ENCODE measurements at places on chromosomes 11 and 22. TPM values are rescaled to one million over a fixed set of nuclear protein-coding genes. Genes with fewer than 3 reads are reported as not detected.

DNA sequence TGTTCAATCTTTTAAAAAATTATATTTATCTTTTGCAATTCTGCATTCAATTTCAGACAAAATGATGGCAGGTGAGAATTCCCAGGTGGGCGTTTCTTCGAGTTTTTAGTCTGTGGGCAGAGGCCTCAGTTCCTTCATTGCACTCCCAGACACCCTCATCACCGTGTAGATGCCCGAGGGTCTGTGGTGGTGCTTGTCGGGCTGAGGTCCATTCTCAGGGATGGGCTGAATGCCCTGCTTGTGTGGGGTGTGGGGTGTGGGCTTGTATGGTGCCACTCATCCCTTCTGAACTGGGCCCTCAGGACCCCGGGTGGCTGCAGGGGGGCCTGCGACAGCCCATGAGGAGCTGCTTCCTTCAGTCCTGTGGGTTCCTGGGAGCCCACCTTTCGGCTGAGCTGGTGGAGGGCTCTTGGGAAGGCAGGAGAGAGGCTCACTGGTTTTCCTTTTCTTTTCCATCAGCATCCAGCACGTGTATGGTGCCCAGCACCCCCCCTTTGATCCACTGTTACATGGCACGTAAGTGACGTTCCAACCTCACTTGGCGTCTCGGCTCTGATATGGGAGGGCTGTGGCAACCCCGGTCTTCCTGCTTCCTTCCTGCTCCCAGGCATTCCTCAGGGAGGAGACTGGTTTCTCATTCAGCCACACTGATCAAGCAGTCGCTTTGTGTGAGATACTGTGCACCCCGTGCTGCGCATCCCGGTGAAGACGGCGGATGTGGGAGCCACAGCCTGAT, 29.8 kb downstream of the TBC1D22A start:
- DNase-seq: no peak

- DNase-seq: peak; percentile 4
Measured at GRCh38 chr11:16226245-16226644, 130.1 kb downstream of the SOX6 start.

- no peak for DNase-seq
Measured at GRCh38 chr11:119671561-119672015, 57.4 kb downstream of the NECTIN1 start.

The GLYATL1 gene
- 0.79 TPM for total RNA-seq

The OR52W1 gene
- total RNA-seq: not detected

GRCh38 chr11:58811499-58811898, 33.0 kb downstream of the GLYATL2 start:
- DNase-seq: no peak

Measured in urinary bladder (tissue), 4 donors.